ENCODE measurements at places on chromosomes 1 and 21.

- peak; percentile 95 for DNase-seq
Measured at GRCh38 chr1:16215882-16216753, 3.7 kb upstream of the ARHGEF19 start.

- DNase-seq = no peak
Measured at GRCh38 chr1:107551456-107551855, 410.6 kb downstream of the NTNG1 start.

DNA sequence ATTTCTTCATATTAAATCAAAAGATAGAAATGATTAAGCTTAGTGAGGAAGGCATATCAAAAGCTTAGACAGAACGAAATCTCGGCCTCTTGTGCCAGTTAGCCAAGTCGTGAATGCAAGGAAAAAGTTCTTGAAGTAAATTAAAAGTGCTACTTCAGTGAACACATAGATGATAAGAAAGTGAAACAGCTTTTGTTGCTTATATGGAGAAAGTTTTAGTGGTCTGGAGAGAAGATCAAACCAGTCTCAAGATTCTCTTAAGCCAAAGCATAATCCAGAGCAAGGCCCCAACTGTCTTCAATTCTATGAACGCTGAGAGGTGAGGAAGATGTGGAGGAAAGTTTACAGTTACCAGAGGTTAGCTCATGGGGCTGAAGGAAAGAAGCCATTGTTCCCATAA, 88.4 kb downstream of the ADGRL2 start:
- no peak for DNase-seq

GRCh38 chr1:8746554-8746953, 70.9 kb downstream of the RERE start:
- no peak for DNase-seq

- no peak for DNase-seq
Measured at GRCh38 chr1:6590046-6590445, 10.3 kb downstream of the ZBTB48 start.

DNA sequence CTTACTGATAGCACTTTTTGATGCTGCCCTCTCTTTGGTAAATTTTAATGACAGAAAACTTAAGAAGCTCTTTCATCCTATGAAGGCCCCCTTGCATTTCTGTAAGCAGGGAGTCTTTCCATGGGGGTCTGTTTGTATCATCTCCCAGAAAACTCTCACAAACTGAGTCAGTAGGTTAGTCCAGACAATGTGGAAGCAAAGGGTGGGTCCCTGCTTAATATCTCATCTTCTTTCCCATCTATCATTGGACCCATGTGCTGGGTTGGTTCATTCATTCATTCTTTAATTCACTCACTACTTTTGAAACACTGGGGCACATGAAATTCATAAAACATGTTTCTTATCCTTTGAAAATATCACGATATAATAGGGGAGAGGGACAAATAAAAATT, 164.3 kb downstream of the NTMT2 start:
- DNase-seq = no peak

- peak; percentile 65 for DNase-seq
Measured at GRCh38 chr1:55813618-55814017, 598.5 kb upstream of the USP24 start.

GRCh38 chr1:193438312-193438711, 251.9 kb upstream of the B3GALT2 start:
- DNase-seq = no peak

- no peak for DNase-seq
Measured at GRCh38 chr1:90414201-90414600, 302.9 kb downstream of the BARHL2 start.

GRCh38 chr1:243979396-243979795, 71.7 kb upstream of the ZBTB18 start:
- no peak for DNase-seq

GRCh38 chr1:6907676-6908434, 122.6 kb downstream of the CAMTA1 start:
- no peak for DNase-seq

DNA sequence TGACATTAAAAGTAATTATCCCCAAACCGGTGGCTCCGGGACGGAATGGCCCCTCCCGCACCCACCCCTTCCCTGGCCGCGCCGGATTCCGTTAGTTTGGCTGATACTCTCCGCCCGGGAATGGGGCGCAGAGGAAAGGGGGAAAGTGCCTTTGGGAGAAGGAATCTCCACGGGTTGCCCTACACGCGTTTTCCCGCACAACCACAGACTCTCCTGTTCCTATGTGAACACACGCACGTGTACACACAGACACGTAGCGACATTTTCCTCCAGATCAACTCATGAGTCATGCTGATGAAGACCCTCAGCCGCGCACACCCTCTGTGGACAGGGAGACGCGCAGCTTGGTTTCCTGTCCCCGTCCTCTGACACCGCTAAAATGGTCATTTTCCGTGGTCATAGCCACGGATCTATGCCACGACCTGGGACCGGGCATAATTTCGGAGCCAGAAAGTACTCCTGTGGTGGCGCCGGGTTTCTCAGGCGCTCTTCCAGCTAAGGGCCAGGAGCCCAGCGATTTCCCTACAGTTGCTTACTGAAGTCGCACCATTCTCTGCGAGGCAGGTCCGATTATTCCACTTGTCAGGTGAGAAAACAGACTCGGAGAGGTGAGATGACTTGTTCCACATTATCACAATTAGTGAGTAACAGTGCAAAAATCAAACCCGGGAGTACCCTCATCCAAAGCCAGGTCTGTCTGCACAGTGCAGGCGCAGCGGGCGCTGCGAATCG, 4.0 kb upstream of the DMRTA2 start:
- no peak for DNase-seq

DNA sequence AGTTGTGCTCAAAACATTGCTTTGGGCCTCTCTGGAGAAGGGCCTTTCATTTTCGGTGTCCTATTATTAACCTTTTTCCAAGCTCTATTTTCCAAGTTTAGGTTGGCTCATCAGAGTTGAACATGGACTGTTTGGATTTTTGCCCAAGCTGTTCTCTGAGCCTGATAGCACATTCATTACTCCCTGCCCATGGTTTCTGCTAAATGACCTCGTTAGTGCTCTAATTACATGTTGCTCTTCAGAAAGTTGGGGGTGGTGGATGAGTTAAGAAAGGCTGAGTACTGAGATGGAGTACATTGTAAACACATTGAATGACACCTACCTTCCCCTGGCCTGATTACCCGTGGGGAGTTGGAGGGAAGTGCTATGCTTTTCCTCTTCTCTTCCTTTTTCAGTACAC, 38.9 kb downstream of the LMO4 start:
- no peak for DNase-seq

DNA sequence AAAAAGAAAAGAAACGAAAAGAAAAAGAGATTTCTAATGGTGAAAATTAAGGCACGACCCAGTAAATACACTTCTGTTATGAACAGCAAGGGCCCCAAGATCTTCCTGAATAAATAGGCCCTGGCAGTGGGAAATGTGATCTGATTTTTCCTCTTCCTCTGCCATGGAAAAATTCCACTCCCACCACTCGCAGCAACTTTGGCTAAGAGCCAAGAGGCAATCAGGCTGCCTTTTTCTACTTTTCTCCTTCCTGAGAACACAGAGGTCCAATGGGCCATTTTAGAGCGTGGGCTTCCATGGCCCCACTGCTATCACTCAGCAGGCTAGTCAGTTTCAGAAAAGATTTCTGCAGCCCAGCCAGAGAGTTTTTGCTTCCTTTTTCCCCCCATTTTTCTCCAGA, 33.7 kb upstream of the AK4 start:
- DNase-seq = peak; percentile 1

- peak; percentile 83 for DNase-seq
Measured at GRCh38 chr1:204408074-204408507, 3.5 kb downstream of the PPP1R15B start.

GRCh38 chr1:2989976-2990375, 31.3 kb upstream of the ACTRT2 start:
- no peak for DNase-seq

GRCh38 chr1:106037526-106037925, 1018.9 kb upstream of the PRMT6 start:
- DNase-seq = no peak

DNA sequence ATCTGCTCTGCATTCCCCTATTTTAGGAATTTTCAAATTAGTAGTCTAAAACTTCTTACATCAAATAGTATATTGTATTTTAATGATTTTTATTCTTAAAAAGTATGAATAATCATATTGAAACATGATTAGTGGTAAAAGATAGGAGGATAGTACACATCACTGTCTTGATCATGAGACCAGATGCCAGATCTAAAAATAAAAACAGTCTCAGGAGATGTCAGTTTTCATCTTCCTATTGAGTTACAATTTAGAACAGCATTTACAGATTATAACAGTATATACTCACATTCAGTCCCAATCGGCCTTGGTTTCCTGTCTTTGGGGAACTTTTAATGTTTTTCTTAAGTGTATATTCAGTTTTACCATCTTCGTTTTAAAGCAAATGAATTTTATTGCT, 95.9 kb downstream of the USP25 start:
- no peak for DNase-seq

- DNase-seq = no peak
Measured at GRCh38 chr1:17731460-17731859, 23.7 kb upstream of the ACTL8 start.

DNA sequence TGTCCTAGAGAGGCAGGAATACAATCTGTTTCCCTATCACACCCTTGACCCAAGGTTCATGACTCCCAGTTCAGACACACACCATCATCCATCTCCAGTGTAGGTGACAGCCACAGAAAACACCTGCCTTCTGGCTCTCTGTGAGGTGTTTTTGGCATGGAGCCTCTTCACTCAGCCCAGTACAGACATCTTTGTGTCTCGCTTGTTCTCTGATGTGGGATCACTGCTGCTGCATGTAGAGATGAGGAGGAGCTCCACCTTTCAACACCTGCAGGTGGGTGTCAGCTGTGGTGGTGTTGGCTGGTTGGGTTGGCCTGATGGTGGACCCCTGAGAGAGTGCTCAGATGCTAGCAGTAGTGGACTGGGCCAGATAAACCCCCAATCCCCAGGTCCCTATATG, 916.7 kb upstream of the B3GALT2 start:
- DNase-seq = no peak

DNA sequence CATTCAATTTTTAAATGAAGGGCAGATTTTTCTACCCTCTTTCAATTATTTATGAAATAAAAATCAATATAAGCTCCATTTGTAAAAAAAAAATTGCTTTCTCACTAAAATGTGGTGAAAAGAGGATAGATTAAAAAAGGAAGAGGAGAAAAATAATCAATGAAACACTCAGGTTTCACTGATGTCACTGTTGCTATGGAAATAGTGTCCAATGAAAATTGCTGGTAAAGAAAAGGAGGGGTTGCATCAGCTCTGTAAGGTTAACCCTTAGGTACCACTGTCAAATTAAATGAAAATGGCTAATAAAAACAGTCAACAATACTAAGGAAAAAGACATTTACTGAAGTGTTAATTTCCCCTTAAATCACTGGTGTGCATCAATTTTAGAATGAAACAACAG, 91.6 kb upstream of the TTC39A start:
- DNase-seq = no peak

DNA sequence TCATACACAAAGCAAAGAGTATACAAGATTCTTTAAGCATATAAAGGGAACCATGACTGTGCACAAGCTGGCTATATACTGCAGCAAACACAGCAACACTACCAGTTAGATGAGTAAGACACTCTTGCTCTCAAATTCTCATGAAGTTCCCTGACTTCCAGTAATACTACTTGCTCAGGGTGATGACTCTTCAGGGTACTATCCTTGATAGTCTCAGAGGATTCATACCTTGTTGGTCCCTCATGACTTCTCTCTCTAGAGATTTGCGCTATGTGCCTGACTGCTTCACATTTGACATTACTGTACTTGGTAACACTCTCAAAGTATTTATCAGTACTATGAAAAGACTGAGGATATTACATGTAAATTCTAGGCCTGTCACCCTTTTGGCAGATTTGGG, 159.8 kb upstream of the ZRANB2 start:
- DNase-seq = no peak

DNA sequence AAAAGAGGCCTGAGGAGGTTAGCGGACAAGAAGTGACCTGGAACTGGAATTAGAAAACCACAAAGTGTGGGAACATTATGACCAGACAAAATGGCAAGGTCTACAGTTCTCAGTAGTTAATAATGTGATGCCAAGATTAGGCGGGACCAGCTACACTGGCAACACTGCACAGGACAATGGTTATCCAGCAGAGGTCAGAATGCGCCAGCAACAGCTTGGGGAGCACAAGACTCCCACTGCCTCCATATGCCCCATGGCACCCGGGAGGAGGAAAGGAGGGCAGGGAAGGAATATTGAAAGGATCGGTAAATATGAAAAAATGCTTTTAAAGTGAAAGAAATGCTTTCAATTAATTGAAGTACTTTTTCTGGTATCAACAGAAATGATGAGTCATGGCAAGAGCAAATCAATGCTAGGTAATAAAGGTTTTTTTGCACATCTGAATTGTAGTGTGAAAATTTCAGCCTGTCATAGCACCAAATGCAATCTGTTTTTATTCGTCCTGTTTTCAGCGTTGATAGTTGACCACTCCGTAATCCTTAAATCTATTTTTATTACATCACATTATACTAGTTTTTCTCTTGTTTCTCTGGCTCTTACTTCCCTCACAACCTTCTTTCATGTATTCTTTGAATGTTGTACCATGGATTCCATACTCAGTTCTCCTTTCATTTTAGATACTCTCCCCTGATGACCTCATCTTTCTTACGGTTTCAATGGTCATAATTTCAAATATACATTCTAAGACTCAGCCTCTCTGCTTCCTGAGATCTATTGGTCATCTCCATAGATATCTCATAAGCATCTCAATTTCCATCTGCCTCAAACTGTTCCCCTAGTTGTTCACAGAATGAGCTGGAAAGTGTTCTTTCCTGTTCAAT, 30.7 kb downstream of the VCAM1 start:
- DNase-seq = no peak

GRCh38 chr1:221778535-221779142, 36.8 kb upstream of the DUSP10 start:
- DNase-seq = no peak

GRCh38 chr1:46687921-46688509, 16.4 kb downstream of the TEX38 start:
- peak; percentile 45 for DNase-seq

DNA sequence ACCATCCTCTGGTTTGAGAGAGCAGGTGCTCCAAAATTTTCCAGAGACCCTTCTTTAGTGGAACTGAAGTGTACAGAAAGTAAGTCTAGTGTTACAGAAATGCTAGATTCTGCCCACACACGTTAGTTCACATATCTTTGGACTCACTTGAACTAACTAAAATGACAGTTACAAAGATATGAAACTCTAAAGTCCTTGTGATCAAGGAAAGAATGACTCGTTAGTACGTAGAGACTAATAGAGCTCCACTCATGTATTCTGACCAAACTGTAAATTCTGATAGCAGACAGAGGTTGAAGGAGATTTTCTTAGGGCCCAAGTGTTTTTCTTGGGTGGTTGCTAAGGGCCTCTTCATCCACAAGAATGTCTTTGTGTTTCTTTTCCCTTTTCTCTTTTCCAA, 491.5 kb upstream of the B3GALT2 start:
- no peak for DNase-seq

- DNase-seq = no peak
Measured at GRCh38 chr21:36104317-36105300, 30.3 kb upstream of the CBR3 start.

- no peak for DNase-seq
Measured at GRCh38 chr1:208000504-208000903, 89.6 kb upstream of the CD34 start.
